Activated CD4-positive, alpha-beta T cell treated with anti-CD3 and anti-CD28 coated beads, Interleukin-2, Interleukin-6, amounts not matched to agents 100 ng/mL and 50 ng/mL, durations not matched to agents 16 hours and 8 hours (primary cell): ENCODE measurements at places on chromosomes 2 and 18.

- DNase-seq: no peak
Measured at GRCh38 chr2:217074576-217075255, 214.9 kb upstream of the TNP1 start.

DNA sequence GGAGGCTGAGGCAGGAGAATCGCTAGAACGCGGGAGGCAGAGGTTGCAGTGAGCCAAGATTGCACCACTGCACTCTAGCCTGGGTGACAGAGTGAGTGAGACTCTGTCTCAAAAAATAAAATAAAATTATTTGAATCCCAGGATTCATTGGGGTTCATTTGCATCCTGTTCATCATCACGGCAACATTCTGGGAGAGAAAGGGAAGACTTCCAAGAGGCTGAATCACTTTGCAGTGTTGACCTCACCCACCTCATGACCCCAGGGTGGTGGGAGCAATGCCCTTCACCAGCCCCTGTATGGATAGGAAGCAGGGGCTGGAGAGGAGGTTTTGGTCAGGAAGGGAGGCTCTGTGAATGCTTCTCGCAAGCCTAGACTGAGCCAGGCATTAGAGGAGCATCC lies 195.6 kb downstream of the CTIF start:
- DNase-seq: no peak

DNA sequence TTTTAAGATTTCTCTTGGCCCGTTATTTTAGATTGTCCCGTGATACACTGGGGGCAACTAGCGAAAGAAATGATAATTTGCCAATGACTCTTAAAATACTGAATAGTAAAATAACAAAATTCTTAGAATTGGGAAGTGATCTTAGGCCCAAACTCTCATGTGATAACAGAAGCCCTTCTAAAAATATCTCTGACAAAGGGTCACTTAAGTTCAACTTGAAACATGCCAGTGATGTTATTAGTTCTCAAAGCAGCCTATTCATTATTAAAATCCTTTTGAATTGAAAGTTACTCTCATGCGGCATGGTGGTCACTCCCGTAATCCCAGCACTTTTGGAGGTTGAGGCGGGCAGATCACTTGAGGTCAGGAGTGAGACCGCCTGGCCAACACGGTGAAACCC lies 920.9 kb downstream of the NRXN1 start:
- no peak for DNase-seq

GRCh38 chr2:128435576-128436478 lies 117.2 kb upstream of the HS6ST1 start:
- DNase-seq: no peak

GRCh38 chr18:79928563-79928960 lies 22.9 kb downstream of the SLC66A2 start:
- no peak for DNase-seq
